WTC11 (cell line): ENCODE measurements at places on chromosomes 1 and 21. TPM values are rescaled to one million over a fixed set of nuclear protein-coding genes. Genes with fewer than 3 reads are reported as not detected.

ABCA4 gene
- total RNA-seq, result 0.09 to 0.21 TPM (median 0.16 TPM) in 3 replicates

RBM15 gene
- total RNA-seq, result 43.5 to 50.6 TPM (median 44.8 TPM) in 3 replicates

DNAJC8 gene
- 108 to 112 TPM (median 110 TPM) in 3 replicates for total RNA-seq

LRRC53 gene
- not detected in 3 replicates for total RNA-seq

AADACL4 gene
- 0.11 TPM in 1 of 3 replicates, not detected in the others for total RNA-seq

- H3K4me1 ChIP-seq, result peaks cover 4% of the 10 kb centered on the region; the same call in 1 of the 2 replicates
- no peaks in the 10 kb centered on the region for H3K27me3 ChIP-seq
- no peak overlapping the region for H3K4me3 ChIP-seq
- H3K36me3 ChIP-seq, result no peaks in the 10 kb centered on the region
These were observed 126.7 kb upstream of the KIAA0040 start for GRCh38 chr1:175319112-175319911.

DNA sequence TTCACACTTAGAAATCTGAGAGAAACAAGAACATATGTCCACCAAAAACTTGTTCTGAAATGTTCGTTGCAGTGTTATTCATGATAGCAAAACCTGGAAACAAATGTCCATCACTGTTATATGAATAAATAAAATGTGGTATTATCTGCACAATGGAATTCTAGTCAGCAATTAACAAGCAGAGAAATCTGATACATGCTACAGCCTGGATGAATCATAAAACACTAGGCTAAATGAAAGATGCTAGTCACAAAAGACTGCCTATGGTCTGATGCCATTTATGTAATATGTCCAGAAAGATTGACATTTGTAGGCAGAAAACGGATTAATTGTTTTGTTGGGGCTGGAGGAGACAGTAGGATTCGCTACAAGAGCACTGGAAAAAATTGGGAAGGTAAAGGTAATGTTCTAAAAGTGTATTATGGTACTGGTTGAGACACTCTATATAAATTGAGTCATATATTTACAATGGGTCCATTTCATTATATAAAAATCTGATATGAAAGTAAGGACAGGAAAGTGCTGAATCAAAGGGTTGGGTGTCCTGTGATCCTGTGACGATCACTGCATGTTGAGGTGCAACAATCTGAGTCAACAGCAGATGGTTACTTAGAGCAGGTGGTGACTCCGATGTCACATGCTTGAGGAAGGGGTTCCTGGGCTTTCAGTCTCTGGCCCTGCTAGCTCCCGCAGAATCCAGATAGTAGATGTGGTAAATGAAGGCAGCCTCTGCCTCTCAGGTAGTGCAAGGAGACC is 102.1 kb upstream of the NBPF4 start:
- H3K4me3 ChIP-seq, result no peak overlapping the region
- H3K4me1 ChIP-seq, result peaks cover 7% of the 10 kb centered on the region
- no peaks in the 10 kb centered on the region for H3K36me3 ChIP-seq

GRCh38 chr1:147781056-147781471 is 20.7 kb upstream of the GJA5 start:
- DNase-seq, result no peak

- peaks cover under 1% of the 10 kb centered on the region; the same call in 1 of the 2 replicates for H3K4me1 ChIP-seq
- H3K4me3 ChIP-seq, result no peak overlapping the region
- no peaks in the 10 kb centered on the region for H3K36me3 ChIP-seq
- no peak overlapping the region for H3K27ac ChIP-seq
These were observed 17.6 kb upstream of the PKP1 start for GRCh38 chr1:201265756-201266155.

DNA sequence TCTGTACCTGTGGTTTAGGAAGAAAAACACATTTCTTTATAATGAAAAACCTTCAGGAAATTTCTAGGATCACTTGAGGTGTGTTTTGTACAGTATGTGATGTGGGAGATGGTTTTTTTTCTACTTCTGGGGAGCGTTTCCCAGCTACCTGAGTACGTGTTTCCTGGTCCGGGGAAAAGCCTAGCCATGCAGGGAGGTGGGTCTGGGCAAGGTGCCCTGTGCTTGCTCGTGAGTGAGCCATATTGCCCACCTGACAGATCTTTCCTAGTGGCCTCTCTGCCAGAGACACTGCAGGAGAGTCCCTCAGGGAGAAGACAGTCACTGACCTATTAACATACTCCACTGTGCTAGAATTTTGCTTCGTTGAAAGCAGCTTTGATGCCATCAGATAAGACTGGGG is 41.3 kb downstream of the TRPM2 start:
- no peak overlapping the region for H3K27ac ChIP-seq
- H3K27me3 ChIP-seq, result peaks cover 2% of the 10 kb centered on the region; the same call in 1 of the 2 replicates
- no peaks in the 10 kb centered on the region for H3K4me1 ChIP-seq

DNA sequence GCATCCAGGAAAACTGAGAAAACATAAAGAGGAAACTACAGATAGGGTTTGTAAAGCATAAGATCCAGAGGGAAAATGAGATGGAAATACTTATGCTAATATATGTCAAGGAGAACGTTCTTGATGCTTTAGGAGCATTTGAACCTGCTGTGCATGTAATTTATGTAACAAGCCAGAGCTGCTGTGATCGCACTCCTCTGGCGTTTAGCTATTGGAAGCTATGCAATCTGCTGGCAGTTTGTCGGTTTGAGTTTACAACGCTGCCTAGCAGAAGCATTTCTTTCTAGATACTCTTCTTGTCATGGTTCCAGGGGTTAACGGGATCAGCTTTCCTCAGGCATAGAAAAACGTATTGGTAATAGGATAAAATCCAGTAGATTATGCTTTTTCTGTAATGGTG is 182.7 kb downstream of the KCNH1 start:
- H3K27me3 ChIP-seq, result no peaks in the 10 kb centered on the region; the same call in 1 of the 2 replicates
- no peak overlapping the region for H3K4me3 ChIP-seq
- no peak for DNase-seq
- H3K4me1 ChIP-seq, result no peaks in the 10 kb centered on the region
- no peak overlapping the region for H3K27ac ChIP-seq
- no peaks in the 10 kb centered on the region for H3K36me3 ChIP-seq

GRCh38 chr21:42691901-42692559 is 38.6 kb downstream of the PDE9A start:
- peaks cover 32% of the 10 kb centered on the region for H3K36me3 ChIP-seq
- H3K4me3 ChIP-seq, result no peak overlapping the region
- no peaks in the 10 kb centered on the region for H3K27me3 ChIP-seq
- no peaks in the 10 kb centered on the region for H3K4me1 ChIP-seq
- DNase-seq, result no peak

DNA sequence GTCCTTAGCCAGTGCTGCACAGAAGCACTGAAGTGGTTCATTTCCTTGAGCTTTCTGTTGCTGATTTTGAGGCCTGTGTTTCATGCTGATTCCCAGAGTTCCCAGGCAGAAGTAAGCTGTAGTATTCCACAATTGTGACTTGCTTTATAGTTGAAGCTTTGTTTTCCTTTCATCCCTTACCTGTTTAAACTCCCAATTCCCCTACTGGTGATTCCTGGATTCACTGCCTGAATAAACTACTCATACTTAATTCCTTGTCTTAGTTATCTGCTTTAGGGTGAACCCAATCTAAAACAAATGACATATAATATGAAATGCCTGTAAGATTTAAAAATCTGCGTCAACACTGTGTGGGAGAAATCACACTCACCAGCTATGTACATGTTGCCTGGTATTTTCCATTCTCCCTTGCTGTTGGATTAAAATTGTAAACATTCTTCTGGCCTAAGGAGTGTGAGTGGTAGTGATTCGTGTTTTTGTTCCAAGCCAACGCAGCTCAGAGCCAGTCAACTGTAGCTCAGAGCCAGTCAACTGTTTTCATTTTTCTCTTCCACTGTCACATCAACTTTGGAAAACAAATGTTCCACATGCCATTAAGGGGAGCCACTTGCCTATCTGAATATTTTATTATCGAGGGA is 879.4 kb downstream of the MRPL39 start:
- H3K4me1 ChIP-seq, result no peaks in the 10 kb centered on the region
- no peak overlapping the region for H3K4me3 ChIP-seq
- DNase-seq, result no peak

DNA sequence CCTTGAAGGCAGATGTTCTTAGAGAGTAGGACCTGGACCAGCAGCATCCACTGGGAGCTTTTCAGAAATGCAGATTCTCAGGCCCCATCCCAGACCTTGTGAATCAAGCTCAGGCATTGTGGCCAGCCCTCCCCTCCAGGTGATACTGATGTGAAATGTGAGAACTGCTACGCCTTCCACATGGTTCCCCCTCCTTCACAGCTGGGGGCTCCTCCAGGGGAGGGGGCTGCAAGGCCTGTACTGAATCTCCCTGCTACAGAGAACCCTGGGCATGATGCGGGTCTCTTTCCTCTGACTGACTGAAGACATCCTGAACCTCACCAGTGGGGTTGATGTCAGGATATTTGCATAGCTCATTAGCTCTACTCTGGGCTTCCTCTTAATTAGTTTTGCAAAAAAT is 141.8 kb upstream of the CSF3R start:
- H3K4me1 ChIP-seq, result peaks cover 27% of the 10 kb centered on the region
- peaks cover 12% of the 10 kb centered on the region for H3K36me3 ChIP-seq
- no peak overlapping the region for H3K4me3 ChIP-seq
- peak; percentile 22 for DNase-seq
- peaks cover 5% of the 10 kb centered on the region; the same call in 1 of the 2 replicates for H3K27me3 ChIP-seq
